ENCODE measurements at places on chromosomes 16 and 17.

GRCh38 chr17:37506678-37507077, 17.0 kb downstream of the DUSP14 start:
- no peak for DNase-seq

- peak; percentile 91 for DNase-seq
Observed at GRCh38 chr16:30472328-30472942, at the start of gene ITGAL. ITGAL (plus strand) TSS chr16:30472742; CDS start chr16:30472838, 96 bp downstream.

- DNase-seq = no peak
Observed at GRCh38 chr17:1555651-1556471, 6.7 kb downstream of the PITPNA start.

DNA sequence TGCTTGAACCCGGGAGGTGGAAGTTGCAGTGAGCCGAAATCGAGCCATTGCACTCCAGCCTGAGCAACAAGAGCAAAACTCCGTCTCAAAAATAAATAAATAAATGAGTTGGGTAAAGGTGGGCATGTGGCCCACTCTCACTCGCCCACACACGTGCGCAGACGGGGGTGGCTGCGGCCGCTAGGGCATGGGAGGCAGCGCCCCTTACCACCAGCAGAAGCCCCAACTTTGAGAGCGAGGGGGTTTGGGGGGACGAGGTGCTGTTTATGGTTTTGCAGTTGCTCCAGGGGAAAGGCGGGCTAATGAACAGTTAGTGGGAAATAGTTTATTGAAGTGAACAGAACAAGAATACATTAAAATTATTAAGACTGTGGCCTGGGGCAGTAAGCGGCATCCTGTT, 14.9 kb upstream of the RBFOX3 start:
- no peak for DNase-seq

- no peak for DNase-seq
Observed at GRCh38 chr16:86966777-86967176, 350.4 kb downstream of the C16orf95 start.

GRCh38 chr16:24309258-24310142, 53.4 kb downstream of the CACNG3 start:
- DNase-seq = no peak

DNA sequence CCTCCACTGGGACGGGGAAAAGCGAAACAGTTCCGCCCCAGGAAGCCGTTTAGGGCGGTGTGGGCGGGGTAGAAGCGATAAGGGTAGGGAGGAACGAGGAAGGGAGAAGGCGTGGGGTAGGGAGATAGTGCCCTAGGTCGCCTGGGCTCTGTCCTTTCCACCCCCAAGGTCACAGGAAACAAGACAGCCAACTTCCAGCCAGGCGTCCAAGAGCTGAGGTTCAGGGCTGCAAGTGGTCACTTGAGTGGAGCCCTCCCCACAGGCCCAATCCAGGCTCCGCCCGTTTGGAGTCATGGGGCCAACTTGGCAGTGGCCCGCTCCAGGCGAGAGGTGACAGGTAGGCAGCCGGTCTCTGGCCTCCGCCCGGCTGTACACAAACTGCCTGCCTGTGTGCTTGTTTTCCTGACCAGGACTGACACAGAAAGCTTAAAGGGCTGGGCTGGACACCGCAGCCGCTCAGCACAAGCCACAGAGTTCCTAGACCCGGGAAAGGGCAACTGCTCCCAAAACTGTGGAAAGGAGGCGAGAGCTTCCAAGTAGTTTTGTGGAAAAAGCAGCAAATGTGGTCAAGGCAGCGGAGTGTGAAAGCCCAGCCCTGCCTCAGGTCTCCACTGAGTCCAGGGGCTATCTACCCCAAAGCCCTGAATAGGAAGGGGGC, at the start of gene RILP:
RILP (minus strand) TSS at position 23 of the 658 bp plus-strand sequence. CDS start 62 bp downstream, outside the sequence.
- DNase-seq = no peak

- no peak for DNase-seq
Observed at GRCh38 chr16:8828541-8829165, 31.0 kb downstream of the PMM2 start.

- DNase-seq = no peak
Observed at GRCh38 chr17:81910840-81911276, 341 bp downstream of the PCYT2 start.

GRCh38 chr17:64773836-64774761, 112.0 kb upstream of the SMURF2 start:
- DNase-seq = no peak

- DNase-seq = no peak
Observed at GRCh38 chr17:80498242-80498919, 22.0 kb upstream of the NPTX1 start.

DNA sequence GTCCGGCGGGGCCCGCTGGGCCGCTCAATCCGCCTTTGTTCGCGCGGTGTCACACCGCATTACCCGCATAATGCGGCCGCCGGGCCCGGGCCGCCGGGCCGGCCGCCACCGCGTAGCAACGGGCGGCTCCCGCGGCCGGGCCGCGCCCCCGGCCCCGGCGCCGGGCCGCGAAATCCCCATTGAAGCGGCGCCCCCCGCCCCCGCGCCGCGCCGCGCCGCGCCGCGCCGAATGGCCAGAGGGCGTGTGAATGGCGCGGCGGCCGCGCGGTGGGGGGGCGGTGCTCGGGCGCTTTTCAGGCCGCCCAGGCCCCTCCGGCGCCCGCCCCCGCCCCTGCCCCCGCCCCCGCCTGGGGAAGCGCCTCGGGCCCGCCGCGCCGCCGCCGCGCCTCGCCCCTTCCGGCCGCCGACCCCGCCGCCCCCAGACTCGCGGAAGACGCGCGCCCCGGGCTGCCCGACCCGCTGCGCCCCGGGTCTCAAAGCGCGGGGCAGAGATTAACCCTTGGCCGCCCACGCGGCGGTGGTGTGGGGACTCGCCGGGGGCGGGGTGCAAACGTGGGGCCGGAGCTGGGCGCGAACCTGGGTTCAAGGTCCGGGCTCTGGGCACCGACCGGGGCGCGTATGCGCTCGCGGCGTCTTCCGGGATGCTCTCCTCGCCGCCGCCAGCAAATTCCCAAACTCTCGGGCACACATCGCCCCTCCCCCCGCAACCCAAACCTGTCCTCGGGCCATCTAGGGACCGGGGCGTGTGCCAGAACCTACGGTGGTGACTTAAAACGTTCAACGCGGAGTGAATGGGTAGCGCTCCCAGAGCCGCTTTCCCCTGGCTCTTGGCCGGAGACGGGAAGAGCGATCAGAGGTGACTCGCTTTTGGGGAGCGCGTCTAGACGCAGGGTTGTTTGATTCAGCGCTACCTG, 46.7 kb downstream of the WNT3 start:
- DNase-seq = peak; percentile 1

GRCh38 chr17:75979705-75980187, 706 bp downstream of the TEN1 start:
- no peak for DNase-seq

- DNase-seq = no peak
Observed at GRCh38 chr17:41360296-41360995, 9.2 kb downstream of the KRT33B start.

- DNase-seq = no peak
Observed at GRCh38 chr16:78323315-78323714, 223.9 kb downstream of the WWOX start.

DNA sequence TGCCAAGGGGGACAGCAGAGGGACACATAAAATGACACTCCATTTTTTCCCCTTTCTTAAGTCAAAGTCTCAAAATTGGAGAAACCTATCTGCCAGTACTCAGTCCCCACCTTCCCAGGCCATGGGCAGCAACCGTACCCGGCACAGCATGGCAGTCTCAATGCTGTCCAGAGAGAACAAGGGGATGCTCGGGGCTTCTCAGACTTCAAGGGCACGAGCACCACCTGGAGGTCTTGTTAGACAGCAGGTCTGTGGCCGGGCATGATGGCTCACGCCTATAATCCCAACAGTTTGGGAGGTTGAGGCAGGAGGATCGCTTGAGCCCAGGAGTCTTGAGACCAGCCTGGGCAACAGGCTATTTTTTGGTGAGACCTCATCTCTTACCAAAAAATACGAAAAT, 3.2 kb downstream of the DNAH17 start:
- DNase-seq = no peak

- no peak for DNase-seq
Observed at GRCh38 chr17:3447625-3448024, 14.0 kb upstream of the OR1E2 start.

- DNase-seq = no peak
Observed at GRCh38 chr17:57317079-57317478, 60.8 kb downstream of the MSI2 start.

DNA sequence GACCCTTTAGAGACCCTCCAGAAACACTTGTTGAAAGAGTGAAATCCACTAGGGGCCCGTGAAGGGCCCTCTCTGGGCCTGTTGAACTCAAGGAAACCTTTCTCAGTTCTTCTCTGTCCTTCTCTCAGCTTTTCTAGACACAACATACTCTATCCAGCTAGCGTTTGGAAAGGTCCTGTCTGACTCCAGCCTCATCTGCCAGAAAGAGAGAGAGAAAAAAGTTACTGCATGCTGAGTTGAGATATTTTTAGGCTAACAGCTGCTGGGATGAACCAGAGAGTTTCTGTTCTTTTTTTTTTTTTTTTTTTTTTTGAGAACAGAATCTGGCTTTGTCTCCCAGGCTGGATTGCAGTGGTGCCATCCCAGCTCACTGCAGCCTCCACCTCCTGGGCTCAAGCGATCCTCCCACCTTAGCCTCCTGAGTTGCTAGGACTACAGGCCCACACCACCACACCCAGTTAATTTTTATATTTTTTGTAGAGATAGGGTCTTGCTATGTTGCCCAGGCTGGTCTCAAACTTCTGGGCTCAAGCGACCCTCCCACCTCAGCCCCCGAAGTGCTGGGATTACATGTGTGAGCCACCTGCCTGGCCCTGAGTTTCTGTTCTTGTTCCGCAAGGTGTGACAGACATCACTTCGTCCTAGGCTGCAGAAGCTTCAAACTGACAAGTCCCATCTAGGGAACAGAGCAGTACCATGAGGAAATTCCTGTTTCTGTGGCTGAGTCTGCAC, 14.9 kb upstream of the TEX2 start:
- no peak for DNase-seq

GRCh38 chr16:78291604-78292003, 192.2 kb downstream of the WWOX start:
- no peak for DNase-seq

GRCh38 chr17:76561332-76561731, 21.5 kb downstream of the PRCD start:
- peak; percentile 63 for DNase-seq

- peak; percentile 76 for DNase-seq
Observed at GRCh38 chr17:80008383-80008840, 27.3 kb downstream of the TBC1D16 start.

- no peak for DNase-seq
Observed at GRCh38 chr16:1612320-1613111, at the start of gene CRAMP1. CRAMP1 (plus strand) TSS chr16:1612360; CDS start chr16:1614640, 2,280 bp downstream.

DNA sequence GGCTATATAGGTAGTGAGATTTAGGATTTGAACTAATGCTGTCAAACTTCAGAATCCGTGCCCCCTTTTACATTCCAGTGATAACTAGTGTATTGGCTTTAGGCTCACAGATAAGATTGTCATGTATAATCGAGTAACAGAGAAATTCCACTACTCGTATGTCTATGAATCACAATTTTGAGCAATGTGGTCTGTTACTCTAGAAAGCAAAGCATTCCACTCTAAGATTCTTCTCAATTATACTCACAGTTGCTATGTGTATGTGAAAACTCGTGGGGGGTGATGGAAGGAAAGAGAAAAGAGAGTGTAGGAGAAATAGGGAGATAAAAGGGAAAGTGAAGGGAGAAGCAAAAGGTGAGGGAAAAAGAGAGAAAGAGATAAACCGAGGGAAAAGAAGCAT, 1175.1 kb upstream of the GOT2 start:
- DNase-seq = no peak

DNA sequence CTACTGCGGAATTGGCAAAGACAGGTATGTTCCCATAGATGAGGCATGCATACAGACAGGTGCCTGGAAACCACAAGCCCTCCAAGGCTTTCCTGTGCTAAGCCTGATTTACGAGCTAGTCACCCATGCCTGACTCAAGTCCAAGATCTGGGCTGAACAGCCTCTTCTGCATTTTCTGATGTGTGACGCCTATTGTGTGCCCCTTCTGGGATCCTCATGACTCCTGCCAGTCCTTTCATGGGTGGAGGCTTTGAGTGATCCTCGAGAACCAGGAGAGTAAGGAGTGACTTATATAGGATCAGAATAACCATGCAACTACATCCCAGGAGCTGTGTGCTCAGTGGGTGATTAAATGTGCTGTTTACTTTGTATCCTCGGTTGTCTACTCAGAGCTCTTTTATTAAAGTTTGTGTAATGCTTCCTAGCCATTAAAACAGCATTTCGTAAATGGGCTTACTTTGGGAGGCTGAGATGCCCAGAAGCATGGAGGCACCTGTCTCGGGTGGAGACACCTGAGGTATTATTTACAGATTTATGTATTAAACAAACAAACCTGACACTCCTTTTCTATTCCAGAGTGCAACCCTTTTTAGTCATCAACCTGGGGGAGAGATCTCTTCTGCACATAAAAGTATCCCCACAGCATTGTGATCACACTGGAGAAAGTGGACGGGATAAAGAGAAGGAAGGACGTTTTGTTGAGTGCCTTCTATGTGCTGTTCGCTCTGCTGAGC, 373.0 kb upstream of the DYNLRB2 start:
- DNase-seq = no peak

DNA sequence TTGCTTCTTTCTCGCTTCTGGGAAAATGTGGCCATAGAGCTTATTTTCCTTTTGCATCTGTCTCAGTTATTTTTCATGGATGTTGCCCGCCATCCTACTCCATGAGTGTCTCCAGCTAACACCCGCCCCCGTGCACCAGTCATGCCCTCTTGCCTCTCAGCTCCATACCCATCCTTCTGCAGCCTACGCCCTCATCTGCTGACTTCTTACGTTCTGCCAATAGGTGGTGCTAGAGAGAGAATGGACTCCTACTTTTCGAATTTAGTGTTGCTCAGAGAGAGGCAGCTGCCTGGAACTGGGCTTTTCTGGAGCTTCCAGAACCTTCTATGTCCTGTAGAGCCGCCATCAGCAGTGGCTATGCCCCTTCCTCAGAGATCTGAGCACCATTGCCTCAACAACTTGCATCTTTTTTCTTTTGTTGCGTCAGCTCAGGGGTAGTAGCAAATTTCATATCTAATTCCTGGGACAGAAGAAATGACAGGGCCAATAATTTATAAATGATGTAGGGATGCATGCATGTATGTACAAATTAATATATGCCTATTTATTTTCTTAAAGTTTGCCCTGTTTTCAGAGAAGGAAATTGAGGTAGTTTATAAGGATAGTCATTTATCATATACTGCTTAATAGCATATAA, 119.7 kb upstream of the MYOCD start:
- DNase-seq = no peak

DNA sequence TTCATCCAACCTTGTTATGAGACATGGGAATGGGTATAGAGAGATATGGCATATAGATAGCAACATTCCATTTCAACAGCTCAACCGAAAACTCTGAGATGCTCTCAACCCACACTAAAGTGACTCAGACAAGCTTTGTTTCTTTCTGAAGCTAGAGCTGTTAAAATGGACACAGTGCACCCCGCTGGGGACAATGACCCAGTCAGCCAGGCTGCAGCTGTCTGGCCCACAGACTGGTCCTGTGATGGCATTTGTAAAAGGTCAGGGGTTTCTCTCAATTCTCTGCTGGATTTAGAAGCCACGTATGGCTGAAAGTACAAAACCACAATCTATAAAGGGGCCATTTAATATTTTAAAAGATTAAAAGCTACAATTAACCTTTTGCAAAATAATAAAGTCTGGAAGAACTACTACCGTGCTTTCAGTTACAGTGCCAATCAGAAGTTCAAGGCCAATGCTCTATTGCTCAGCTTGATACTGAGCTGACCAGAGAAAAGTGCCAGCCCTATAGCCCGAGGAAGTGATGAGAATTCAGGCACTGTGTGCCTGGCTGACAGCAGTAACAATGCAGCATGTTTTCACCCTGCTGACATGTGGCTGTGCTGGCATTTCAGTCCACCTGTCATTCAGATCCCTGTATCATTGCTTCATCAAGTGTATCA, 60.2 kb downstream of the TEX2 start:
- DNase-seq = no peak

- no peak for DNase-seq
Observed at GRCh38 chr16:9844361-9844760, 337.9 kb downstream of the GRIN2A start.
